ENCODE measurements at places on chromosomes 16 and 17.

- DNase-seq: no peak
These were observed 48.4 kb downstream of the SOCS1 start for GRCh38 chr16:11207646-11208045.

DNA sequence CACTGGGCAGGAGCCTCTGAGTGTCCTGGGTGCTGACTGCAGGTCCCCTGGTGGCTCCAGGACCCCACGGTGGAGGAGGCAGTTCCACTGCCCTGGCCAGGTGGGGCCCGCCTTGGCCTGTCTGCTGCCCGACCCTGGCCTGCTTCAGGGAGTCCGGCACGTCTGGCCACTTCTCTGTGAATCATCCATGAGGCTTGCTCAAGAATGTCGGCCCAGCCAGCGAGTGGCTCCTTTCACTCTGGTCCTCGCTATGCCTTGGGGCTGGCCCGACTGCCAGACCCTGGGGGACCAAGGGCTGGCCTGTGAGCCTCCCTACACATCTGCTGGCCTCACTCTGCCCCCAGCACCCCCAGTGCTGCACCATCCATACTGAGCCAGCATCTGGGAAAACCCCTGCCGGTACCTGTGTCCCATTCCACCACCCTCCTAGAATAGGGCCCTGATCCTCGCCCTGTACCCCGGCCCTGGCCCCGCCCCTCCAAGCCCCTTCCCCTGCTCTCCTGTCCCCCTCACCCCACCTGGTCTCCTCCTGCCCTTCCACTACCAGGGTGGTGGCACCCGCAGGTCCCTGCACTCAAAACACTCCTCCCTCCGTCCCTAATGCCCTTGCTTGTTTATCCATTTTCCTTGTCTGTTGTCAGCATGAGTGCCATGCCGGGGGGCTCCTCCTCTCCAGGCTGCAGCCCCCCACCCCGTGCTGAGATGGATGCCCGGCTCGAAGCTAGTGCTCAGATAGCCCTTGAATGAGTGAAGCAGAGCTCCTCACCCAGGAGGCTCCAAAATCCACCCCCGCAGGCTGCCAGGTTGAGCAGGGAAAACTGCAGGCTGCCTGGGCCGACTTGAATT is 35.5 kb downstream of the ADCY7 start:
- DNase-seq: no peak

DNA sequence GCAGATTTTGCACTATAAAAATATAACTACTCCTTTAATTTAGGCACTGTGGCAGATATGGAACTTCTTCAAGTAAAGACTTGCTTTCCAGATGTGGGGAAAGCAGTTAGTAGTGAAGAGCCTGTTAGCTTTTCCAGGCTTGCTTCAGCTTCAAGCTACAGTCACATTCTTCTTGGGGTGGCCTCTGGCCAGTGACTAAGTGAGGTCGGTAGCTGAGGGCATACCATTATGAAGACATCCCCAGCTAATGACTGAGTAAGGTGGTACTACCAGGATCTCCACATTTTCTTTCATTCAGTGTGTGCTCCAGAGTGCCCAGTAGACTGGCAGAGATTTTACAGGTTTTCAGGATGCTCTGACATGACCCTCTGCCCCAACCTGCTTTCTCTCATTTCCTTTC is 167.1 kb upstream of the KIF2B start:
- DNase-seq: no peak

- DNase-seq: no peak
These were observed 58.9 kb upstream of the CLEC3A start for GRCh38 chr16:77963185-77964044.

DNA sequence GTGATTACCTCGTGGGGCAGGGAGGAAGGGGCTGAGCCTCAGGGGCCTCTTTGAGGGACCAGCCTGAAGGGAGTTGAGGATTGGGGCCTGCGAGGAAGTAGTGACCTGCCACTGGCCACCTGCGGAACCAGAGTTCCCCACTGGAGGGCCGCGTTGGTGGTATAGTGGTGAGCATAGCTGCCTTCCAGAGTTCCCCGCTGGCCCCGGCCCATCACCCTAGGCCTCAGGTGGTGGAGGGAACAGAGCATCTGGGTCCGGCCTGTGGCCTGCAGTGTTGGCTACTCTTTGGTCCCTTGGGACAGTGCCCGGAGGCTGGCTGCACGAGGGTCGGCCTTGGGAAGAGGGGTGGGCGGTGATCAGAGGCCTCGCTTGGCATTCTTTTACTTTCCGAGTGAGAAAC is 20.5 kb downstream of the MGAT5B start:
- no peak for DNase-seq

- no peak for DNase-seq
These were observed 257.1 kb upstream of the EEF2KMT start for GRCh38 chr16:5354645-5355044.

GRCh38 chr17:31274252-31274651 is 22.8 kb downstream of the OMG start:
- no peak for DNase-seq

- no peak for DNase-seq
These were observed 54.2 kb downstream of the WIPI1 start for GRCh38 chr17:68403122-68403521.

DNA sequence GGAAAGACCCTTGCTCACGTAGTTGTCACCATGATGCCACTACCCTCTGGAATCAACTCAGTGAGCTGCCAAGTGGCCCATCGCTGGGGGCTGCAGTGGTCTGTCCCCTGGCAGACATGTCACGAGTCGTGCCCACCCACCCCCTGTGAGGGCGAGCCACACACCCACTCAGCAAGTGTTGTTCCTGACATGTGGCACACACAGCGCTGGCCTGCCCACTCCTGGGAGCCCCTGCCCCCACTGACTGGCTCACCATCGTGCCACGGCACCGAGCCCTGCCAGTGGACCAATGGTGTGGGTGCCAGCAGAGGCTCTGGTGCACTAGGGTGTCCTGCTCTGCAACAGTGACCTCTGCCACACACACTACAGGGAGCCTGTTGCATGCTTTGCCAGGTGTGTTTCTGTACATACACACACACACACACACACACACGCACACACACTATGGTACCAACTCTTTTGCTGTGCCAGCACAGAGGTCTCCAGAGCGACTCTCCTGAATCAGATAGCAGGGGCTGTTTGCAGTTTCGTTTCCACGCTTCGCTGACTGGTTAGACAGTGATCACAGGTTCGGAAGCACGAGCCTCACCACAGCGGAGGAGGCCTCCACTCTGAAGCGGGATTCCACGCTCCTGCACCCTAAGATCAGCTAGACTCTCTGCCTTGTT is 7.7 kb downstream of the RTN4RL1 start:
- peak; percentile 84 for DNase-seq

DNA sequence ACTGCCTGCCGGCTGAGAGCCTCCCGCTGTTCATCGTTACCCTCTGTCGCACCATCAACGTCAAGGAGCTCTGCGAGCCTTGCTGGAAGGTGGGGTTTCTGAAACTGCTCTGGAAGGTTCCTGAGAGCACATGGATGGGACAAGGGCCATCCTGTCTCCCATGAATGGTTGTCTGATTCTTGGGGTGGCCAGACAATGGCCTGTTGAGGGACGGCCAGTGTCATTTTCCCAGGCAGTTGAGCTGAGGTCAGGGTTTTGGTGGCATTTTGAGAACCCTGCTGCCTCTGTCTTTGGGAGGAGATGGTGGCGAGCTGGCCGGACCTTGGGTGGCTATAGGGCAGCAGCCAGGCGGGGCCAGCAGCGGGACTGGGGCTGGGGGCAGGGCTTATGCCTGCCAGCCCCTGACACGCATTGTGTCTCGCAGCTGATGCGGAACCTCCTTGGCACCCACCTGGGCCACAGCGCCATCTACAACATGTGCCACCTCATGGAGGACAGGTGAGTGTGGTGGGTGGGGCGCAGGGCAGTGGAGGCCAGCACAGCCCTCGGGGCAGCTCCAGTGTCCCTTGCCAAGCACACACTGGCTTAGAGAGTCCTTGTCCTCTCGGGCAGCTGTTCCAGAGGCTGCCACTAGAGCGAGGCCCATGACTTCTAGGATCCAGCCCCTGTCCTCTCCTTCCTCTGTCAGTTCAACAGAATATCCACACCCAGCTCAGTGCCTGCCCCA is 9.1 kb downstream of the TSC2 start:
- no peak for DNase-seq

- no peak for DNase-seq
These were observed 71.2 kb upstream of the GRIN2A start for GRCh38 chr16:10253409-10253808.

DNA sequence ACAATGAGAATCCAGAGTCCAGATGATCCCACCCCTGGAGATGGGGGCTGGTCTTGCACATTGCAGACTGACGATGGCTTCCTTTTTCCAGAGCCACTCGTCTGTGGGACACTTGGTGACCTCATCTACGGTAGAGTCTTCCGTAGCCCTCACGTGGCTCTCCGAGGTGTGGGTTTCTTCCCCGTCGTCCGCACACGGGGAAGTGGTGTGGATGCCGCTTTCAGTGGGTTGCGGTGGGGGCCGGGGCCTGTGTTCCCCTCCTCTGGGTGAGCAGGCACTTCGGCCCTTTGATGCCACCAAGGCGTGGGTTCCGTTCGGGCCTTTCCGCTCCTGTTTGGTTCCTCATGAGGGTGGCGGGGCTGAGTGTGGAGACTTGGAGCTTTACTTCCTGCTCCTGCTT is 21.4 kb downstream of the BAIAP2 start:
- DNase-seq: no peak

- DNase-seq: peak; percentile 33
These were observed 12.7 kb upstream of the ARHGAP23 start for GRCh38 chr17:38415250-38416194.

GRCh38 chr16:85296859-85297660 is 184.8 kb upstream of the CIBAR2 start:
- DNase-seq: peak; percentile 36

- no peak for DNase-seq
These were observed 25.5 kb upstream of the ZNF750 start for GRCh38 chr17:82865274-82865673.

GRCh38 chr17:7647018-7647417 is 3.7 kb upstream of the ATP1B2 start:
- DNase-seq: no peak

DNA sequence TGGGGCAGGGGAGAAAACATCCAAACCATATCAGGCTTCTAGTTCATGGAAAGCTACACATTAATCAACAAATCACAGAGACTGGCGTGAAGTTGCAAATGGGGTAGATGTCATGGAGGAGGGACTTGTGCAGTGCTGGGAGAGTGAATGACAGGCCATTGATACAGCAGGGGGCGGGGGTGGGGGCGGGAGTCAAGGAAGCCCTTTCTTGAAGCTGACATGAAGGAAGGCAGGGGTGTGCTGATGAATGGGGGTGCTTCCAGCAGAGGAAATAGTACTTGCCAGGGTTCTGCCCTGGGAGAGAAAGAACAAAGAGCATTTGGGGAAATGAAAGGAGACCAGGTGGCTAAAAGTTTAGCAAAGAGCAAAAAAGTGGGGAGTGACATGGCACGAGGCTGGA is 269.9 kb downstream of the SHISA9 start:
- no peak for DNase-seq

GRCh38 chr17:8190506-8190905 is 526 bp upstream of the BORCS6 start:
- no peak for DNase-seq

GRCh38 chr16:86320237-86320595 is 190.1 kb upstream of the FOXF1 start:
- DNase-seq: no peak

DNA sequence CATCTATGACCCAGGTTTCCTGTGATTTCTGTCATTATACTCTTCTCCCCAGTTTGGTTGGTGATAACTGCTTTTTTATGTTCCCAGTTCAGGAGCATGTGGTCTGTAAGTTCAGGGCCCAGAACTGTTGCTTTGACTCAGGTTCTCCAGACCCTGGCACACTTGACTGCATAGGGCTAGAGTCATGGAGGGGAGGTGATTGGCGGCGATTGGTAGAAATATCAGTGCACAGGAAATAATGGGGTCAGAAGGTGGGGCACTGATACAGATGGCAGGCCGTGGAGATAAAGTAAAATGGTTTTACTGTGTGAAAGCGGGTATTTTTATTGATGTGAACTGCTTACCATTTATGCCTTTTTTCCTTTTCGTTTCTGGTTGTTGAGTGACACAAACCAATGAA is 28.7 kb downstream of the TAC4 start:
- DNase-seq: no peak

- DNase-seq: no peak
These were observed 16.5 kb upstream of the SLC35G3 start for GRCh38 chr17:35210741-35211140.

DNA sequence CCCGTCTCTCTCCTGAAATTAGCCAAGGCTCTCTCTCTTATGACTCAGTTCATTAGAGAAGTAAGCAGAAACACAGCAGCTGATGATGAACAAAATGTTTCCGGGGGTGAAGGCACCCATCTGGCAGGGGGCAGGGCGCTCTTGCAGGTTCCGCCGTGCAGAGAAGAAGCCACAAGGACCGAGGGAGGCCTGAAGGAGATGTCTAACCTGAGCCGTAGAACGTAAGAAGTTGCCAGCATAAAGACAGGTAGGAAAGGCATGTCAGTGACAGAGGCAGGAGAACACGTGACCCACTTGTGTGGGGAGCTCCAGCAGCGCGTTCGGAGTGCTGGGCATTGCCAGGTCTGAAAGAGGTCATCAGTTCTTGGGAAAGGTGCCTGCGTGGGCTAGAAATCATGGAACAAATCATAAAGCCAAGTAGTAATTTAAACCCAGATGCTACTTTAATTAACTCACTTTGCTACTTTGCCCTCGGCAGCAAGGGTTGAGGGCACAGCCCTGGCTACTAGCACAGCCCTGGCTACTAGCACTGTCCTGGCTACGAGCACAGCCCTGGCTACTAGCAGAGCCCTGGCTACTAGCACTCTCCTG is 198.6 kb downstream of the RPTOR start:
- DNase-seq: no peak

DNA sequence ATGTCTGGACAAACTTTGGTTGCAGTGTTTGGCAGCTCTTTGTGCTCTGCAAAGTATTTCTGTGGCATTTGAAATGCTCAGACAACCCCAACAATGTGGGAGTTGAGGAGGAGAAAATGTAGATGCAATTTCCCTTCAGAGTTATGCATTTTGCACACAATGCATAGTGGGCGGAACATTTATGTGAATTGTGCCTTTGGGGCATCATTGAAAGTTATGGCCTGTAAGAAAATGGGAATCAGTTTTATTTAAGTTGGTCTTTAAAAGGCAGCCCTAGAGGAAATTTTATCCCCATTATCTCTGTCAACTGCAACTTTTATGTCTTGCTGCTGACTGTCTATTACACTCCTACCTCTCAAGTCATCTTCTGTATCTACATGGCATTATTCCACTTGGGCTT is 176.2 kb downstream of the MAP2K6 start:
- no peak for DNase-seq

GRCh38 chr17:4209611-4210010 is 54.2 kb downstream of the ANKFY1 start:
- no peak for DNase-seq

GRCh38 chr16:30184891-30185682 is 1.7 kb downstream of the CORO1A start:
- peak; percentile 24 for DNase-seq

Data from MM.1S (cell line).